ENCODE measurements at places on chromosomes 16 and 17.
A peak's percentile ranks its signal among the peaks of the same experiment; 100 is the strongest.

GRCh38 chr17:62619417-62620155, 7.9 kb upstream of the MRC2 start:
- DNase-seq = no peak

- DNase-seq = peak; percentile 23
Observed at GRCh38 chr17:2087597-2088211, 32.8 kb downstream of the HIC1 start.

GRCh38 chr17:78106211-78106610, 22.3 kb downstream of the TMC6 start:
- no peak for DNase-seq

DNA sequence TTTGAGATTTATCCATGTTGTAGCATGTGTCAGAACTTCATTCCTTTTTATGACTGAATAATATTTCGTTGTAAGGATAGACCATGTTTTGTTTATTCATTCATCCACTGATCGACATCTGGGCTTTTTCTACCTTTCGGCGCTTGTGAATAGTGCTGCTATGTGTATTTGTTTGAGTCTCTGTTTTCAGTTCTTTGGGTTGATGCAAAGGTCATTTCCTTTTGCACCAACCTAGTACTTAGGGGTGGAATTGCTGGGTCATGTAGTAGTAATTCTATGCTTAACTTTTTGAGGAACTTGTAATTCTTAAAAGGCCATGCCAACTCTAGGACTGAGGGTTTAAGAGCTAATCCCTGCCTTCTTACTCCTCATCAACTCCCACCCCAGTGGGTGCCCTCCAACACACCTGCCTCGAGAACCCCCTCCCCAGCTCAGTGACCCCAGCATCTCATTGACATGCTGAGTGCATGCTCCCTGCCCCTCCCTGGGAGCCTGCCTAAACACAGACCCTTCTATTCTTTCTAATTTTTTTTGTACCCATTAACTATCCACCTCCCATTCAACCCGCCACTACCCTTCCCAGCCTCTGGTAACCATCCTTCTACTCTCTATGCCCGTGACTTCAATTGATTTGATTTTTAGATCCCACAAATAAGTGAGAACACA, 51.2 kb downstream of the ABAT start:
- DNase-seq = no peak

- DNase-seq = no peak
Observed at GRCh38 chr16:27325736-27326135, 12.0 kb downstream of the IL4R start.

GRCh38 chr17:45225964-45226530, 4.4 kb downstream of the FMNL1 start:
- peak; percentile 98 for DNase-seq

DNA sequence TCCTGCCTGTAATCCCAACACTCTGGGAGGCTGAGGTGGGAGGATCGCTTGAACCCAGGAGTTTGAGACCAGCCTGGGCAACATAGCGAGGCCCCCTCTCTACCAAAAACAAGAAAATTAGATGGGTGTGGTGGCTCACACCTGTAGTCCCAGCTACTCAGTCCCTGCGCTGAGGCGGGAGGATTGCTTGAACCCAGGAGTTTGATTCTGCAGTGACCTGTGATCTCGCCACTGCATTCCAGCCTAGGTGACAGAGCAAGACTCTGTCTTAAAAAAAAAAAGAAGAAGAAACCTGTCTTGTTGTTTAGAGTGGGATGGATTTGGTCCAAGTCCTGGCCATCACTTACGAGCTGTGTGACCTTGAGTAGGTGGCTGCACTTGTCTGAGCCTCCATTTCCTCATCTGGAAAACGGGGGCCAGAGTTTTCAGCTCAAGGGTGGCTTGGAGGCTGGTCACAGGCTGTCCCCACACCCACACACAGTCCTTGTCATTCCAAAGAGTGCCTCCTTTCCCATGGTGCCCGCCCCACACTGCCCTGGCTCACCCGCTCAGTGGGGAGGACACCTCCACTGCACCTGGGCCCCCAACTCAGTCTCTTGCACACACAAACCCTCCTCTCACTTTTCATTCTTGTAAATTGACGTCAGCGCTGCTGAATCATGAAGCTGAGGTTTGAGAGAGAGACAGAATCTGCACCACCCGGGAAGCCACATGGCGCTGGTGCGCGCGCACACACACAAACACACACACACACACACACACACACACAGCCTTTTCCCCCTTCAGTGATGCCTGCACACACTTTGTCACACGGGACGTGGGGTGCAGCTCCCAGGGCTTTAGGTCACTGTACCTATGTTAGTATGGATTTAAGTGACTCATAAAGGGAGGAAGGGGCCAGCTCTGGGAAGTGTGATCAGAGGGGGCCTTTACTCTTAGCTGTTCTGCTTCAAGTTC, 4.2 kb downstream of the SOCS1 start:
- peak; percentile 74 for DNase-seq

- no peak for DNase-seq
Observed at GRCh38 chr16:84976644-84977400, 34.5 kb downstream of the ZDHHC7 start.

GRCh38 chr17:49035470-49036269, 38.5 kb downstream of the IGF2BP1 start:
- DNase-seq = no peak

GRCh38 chr17:44119062-44119461, 4.4 kb downstream of the HDAC5 start:
- DNase-seq = no peak
